Effector memory CD8-positive, alpha-beta T cell (primary cell): ENCODE measurements at places on chromosomes 11 and 22.

GRCh38 chr11:11472106-11472505 is 119.1 kb upstream of the CSNK2A3 start:
- DNase-seq = no peak

DNA sequence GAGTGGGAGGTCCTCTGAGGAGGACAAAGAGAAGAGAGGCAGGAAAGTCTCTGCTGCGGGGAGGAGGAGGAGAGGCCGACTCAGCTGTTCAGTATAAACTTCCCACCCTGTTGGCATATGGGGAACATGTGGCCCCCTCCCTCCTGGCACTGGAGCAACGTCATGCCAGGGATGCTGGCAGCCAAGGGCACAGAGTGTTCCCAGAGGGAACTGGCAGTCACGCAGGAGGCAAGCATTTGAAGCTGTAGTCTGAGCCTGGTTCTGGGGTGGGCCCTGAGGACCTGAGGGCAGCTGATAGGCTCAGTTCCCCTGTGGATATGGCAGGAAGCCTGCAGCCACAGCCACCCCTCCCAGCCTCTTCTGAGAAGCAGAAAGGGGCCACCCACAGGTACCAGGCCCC is 67.1 kb upstream of the TSPAN18 start:
- no peak for DNase-seq

DNA sequence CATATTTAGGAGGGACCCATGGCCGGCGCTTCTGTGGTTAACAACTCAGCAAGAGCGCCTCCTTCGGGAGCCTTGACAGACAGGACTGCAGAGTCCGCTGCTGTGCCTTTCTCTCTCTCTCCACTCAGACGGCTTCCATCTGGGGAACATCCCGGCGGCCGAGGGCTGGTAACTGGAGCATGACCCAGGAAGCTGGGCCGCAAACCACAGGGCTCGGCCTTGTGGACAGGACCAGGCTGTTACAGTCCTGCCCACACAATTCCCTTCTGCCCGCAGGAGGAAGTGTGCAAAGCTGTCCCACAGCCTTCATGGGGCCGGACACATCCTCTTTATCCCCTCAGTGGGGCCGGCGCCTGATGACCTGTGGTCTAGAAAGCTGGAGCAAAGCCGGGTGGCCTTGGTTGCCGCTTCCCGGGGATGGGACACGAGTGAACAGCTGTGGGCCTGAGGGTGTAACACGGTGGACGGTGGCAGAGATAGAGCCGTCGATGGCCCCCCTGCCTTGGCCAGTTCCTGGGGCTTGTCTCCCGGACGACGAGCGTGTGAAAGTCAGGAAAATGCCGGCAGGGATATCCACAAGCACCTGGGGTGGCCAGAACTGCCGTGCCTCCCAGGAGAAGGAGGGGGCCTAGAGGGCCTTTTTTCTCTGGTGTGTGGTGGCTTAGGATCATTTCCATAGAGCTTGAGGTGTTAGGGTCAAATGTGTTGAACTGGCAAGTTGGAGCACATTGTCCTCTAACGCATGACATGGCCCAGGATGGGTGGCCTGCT is 50.1 kb downstream of the FBLN1 start:
- no peak for DNase-seq

DNA sequence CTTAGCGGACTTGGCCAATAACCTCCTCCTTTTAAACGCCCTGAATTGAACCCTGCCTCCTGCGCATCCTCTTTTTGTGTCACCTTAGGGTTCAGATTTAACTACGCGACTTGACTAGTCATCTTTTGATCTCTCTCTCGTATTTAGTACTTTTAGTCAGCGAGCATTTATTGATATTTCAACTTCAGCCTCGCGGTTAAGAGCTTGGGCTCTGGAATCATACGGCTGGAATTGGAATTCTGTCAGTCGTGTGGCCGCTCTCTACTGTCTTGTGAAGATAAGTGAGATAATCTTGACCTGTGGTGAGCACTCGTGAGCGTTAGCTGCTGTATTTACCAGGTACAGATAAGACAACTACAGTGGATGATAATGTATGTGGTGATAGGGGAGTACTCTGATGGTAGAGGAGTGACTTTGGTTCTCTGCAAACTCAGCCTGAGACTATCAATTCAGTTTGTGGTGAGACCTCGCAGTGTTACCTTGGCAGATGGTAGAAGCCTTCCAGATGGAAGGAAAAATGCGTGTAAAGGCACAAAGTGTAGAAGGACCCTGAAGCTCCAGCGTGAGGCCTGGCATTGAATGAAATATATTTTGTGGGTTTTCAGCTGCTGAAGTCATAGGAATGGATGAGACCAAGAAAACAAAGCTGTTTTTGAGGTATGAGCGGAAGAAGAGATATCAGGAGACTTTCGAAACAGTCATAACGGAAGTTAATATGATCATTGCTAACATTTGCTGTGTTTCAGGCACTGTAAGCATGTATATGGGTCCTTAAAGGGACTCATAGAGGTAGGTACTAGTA is 682 bp downstream of the ATM start:
- DNase-seq = no peak

GRCh38 chr11:119673052-119673758 is 55.8 kb downstream of the NECTIN1 start:
- DNase-seq = no peak

- no peak for DNase-seq
These were observed 20.3 kb downstream of the TEF start for GRCh38 chr22:41401781-41402648.

DNA sequence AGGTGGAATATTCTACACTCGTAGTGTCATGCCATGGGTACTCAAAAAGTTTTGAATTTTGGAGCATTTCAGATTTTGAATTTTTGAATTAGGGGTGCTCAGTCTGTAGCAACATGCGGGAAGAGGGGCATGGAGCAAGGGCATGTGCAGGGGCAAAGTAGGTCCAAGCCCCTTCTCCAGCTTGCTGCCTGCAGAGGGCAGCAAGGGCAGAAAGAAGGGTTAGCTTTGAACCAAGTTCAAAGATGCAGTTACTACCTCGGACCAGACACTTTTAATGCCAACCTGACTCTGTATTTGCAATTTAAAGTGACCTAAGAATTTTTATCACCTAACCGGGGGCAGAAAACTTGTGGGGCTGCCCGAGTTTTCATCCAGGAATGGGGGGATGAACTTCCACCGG is 68.2 kb downstream of the CD82 start:
- DNase-seq = no peak

- no peak for DNase-seq
These were observed 30.1 kb upstream of the FIBIN start for GRCh38 chr11:26963764-26964163.

DNA sequence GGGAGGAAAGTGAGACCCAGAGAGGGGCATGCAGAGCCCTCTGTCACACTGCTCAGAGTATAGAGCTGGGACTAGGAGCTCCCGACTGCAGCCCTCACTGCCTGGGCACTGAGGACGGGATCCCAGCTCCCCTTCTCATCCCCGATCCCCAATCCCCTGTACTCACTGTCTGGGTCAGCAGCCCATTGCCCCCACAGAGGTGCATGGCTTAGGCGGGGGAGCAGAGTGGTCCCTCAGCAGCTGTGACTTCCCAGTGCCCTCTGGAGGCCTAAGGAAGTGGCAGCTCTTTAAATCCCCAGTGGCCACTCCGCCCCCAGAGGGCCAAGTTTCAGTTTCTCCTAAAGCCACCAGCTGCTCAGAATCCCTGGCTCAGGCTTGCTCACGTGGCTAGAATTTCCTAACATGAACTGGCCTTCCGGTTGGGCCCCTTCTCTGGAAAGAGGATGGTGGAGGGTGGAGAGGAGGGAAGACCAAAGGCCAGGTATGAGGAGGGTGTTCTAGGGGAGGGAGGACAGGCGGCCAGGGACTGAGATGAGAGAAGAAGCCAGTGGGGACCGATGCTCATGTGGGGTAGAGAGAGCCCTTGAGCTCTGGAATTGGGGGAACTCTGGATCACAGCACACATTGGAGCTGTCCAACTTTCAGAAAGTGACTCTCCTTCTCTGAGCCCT is at the start of gene BATF2:
TSS of gene BATF2 (minus strand) at position 262 of the 671 bp plus-strand sequence. CDS start at position 205, 57 bp downstream.
- DNase-seq = no peak

- no peak for DNase-seq
These were observed 145.0 kb upstream of the RAG2 start for GRCh38 chr11:36743039-36743438.
